ENCODE measurements at places on chromosomes 5 and 9. TPM values are rescaled to one million over a fixed set of nuclear protein-coding genes. Genes with fewer than 3 reads are reported as not detected.

The SPATA31C1 gene
- not detected for total RNA-seq

The RNF183 gene
- not detected for total RNA-seq

The LECT2 gene
- not detected for total RNA-seq

The DBH gene
- total RNA-seq: not detected

DNA sequence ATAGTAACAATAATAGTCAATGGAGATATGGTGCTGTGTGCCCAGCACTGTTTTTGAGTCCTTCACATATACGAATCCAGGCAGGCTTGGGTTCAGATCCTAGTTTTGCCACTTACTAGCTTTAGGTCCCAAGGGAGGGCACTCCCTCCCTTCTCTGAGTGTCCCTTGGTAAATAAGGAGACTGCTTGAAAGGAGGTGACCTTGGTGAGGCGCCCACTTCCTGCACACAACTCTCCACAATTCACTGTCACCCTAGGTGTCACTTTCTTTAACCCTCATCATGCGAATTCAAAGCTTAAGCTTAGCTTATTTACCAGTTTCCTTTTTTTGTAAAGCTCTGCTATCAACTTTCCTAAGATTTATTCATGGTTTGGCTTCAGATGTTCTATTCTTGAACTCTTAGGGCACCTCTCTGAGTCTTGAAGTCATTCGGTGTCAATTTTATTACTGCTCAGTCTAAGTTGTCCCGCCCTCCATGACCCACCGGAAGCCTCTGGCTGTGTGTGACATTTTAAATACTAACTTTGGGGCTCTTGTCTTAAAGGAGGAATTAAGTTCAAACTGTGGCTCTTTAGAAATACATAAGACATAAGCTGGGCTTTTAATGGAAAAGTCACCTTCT, 170.7 kb upstream of the ZNF618 start:
- H3K4me3 ChIP-seq: no peak overlapping the region
- H3K27ac ChIP-seq: no peak overlapping the region
- H3K36me3 ChIP-seq: no peaks in the 10 kb centered on the region
- no peaks in the 10 kb centered on the region for H3K4me1 ChIP-seq
- peaks cover 26% of the 10 kb centered on the region for H3K27me3 ChIP-seq

DNA sequence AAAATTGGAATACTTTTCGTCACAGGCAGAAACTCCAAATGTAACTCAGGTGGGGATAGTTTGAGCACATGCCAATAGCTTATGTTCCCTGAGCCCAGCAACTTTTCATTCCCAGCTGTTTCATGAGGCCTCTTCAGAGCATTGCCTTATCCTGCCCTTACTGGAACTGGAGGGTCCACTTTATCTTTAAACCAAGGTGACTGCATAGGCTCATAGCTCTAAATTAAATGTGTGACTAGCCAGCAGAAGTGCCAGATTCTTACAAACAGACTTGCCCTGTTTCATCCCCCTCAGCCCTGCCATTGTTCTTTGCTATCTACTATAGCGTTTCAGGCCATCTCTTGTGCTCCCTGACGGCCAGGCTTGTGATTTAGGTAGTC, 8.1 kb upstream of the LCP2 start:
- no peaks in the 10 kb centered on the region for H3K36me3 ChIP-seq
- DNase-seq: no peak
- no peaks in the 10 kb centered on the region for H3K27me3 ChIP-seq
- peaks cover 48% of the 10 kb centered on the region for H3K4me1 ChIP-seq
- H3K27ac ChIP-seq: no peak overlapping the region
- no peak overlapping the region for H3K4me3 ChIP-seq

- H3K27ac ChIP-seq: no peak overlapping the region
- no peak for DNase-seq
- peaks cover 9% of the 10 kb centered on the region for H3K4me1 ChIP-seq
- H3K4me3 ChIP-seq: peak overlapping the region; percentile 70
Observed at GRCh38 chr5:159971038-159971437, 37.9 kb upstream of the TTC1 start.

Measured in T-helper 17 cell (primary cell).